ENCODE measurements at places on chromosomes 12 and 14.

GRCh38 chr14:32329146-32329545, at the start of gene AKAP6:
AKAP6 (plus strand) TSS chr14:32329298; CDS start chr14:32433494, 104,196 bp downstream.
- DNase-seq: no peak

DNA sequence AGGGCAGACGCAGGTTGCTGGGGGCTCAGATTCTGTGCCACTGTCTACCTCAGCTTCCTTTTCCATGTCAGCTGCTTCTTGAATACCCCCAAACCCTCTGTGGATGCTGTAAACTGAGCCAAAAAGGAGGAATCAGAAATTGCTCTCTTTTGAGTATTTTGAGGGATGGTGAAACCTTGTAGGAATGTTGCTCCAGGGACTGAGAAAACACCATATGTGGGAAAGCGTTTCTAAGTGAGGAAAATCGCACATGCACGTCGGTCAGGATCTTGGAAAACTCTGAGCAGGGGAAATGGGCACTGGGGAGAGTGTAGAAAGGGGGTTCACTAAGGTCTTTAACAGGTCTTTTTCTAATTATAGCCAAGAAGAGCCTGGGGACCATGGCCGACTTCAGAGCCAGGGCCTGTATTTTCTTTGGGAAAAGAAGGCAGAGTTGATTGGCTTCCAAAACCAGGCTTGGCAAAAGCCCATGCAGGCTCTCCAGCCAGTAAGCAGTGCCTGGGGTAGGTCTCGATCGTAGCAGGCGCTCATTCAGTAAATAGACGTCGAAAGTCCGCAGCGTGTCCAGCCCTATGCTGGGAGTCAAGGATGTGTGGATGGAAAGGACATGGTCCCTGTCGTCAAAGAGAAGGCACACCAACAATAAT, 58.0 kb downstream of the NTF3 start:
- DNase-seq: no peak

- DNase-seq: no peak
Measured at GRCh38 chr14:94041551-94042346, 15.6 kb downstream of the OTUB2 start.

DNA sequence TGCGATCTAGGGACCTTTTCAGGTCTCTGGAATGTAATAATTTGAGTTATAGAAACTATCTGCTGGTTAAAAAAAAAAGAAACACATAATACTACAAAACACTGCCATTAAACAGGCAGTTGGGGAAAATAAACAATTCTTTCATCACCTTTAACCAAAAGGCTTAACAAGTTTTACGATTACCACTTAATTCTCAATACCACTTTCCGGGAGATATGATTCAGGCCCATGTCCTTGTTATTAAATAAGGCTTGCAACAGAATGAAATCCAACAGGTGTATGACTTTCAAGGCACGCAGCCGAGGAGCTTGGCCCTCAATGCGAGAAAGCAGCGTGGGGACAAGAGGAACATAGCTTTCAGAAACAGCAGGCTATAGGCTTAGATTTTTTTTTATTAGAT, 5.6 kb upstream of the GLRX5 start:
- DNase-seq: no peak

DNA sequence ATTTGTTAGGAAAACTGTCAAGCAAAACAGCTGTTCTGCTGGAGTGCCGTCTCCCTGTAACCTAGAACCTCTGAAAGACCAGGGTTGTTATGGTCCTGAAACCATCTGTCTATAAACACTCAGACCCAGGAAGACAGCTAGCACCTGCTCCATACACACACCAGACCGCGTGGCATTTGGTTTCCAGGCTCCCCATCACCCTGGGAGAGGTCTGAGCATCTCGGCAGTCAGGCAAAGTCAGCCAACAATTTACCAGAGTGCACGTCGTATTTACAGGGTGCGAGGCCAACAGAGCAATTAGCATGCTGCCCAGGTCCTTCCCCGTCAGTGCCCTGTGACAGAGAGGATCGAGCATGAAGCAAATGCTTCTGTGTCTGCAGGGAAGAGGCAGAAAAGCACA, 272.5 kb downstream of the SLC15A4 start:
- no peak for DNase-seq

DNA sequence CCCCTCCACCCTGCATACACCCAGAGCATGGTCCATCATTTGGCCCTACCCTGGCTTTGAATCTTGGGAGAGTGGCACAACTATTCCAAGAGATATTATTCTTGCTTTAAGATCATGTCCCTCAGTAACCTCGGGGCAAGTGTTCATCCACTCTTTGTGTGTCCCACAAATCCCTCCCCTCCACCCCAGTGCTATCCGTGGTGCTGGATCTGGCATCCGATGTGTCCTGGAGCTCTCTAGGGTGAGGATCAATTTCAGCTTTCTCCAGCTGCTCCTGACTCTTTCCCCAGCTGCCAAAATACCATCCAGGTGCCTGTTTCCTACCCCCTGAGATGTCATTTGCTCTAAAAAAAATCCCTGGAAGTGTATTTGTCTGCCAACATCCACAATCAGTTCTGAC, 64.8 kb upstream of the CMKLR1 start:
- no peak for DNase-seq

DNA sequence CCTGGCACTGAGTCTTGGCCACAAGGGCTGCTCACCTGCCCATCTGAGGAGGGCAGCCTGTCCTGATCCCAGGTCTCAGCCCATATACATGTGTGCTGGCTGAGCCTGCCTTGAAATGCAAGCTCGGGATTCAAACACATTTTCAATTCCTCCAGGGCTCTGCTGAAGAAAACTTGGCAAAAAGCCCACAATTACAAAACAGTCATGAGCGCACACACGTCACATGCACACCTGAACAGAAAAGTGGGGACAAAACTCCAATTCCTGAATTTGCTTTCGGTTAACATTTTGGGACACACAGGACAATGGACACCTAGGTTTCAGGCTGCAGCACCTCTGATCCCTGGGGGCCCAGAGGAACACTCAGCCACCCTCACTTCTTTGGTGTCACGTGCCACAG, 113.9 kb downstream of the RBM19 start:
- no peak for DNase-seq

GRCh38 chr14:100612986-100613385, 25.8 kb upstream of the BEGAIN start:
- DNase-seq: no peak

DNA sequence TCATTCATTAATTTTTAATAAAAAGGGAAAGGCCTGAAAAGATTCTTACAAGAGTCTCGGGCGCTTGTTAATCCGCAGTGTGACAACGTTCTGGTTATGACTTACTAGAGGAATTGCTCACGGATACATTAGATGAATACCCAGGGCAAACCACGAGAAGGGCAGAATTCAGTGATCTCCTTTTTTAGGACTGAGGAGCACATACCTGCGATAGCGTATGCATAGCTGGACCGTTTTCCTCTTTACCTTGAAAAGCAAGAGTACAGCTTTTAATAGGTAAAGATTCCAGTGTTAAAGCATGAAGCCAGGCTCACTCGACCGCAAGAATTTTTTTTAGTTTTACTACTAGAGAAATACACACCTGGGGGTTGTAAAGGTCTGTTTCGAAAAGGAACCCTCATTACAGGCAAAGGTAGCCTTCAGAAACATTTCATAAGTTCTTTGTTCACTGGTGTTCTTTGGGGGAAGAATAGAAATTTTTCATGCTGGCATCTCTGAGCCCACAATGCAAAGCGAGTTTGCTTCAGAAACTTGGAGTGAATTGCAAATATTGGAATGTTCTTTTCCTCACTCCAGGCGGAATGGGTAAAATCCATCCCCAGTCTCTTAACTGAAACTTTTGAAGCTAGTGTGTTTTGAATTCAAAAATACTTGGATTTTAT, 953 bp downstream of the MAPK1IP1L start:
- peak; percentile 50 for DNase-seq

- peak; percentile 57 for DNase-seq
Measured at GRCh38 chr12:112988224-112988623, 9.9 kb downstream of the OAS2 start.

- peak; percentile 41 for DNase-seq
Measured at GRCh38 chr12:14768823-14769405, 34.4 kb downstream of the WBP11 start.

DNA sequence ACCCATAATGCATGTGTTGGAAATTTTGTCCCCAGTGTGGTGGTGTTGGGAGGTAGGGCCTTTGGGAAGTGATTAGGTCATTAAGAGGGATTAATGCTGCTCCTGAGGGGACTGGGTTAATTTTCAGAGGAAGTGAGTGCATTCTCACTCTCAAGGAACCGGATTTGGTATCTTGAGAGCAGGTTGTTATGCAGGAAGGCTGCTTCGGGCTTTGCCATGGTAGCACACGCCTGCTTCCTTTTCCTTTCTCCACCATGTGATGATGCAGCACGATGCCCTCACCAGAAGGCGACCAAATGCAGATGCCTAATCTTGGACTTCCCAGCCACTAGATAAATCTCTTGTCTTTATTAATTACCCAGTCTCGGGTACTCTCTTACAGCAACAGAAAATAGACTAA, 257.1 kb downstream of the SSPN start:
- no peak for DNase-seq

- peak; percentile 49 for DNase-seq
Measured at GRCh38 chr14:23028799-23029198, 5.9 kb downstream of the PSMB5 start.

DNA sequence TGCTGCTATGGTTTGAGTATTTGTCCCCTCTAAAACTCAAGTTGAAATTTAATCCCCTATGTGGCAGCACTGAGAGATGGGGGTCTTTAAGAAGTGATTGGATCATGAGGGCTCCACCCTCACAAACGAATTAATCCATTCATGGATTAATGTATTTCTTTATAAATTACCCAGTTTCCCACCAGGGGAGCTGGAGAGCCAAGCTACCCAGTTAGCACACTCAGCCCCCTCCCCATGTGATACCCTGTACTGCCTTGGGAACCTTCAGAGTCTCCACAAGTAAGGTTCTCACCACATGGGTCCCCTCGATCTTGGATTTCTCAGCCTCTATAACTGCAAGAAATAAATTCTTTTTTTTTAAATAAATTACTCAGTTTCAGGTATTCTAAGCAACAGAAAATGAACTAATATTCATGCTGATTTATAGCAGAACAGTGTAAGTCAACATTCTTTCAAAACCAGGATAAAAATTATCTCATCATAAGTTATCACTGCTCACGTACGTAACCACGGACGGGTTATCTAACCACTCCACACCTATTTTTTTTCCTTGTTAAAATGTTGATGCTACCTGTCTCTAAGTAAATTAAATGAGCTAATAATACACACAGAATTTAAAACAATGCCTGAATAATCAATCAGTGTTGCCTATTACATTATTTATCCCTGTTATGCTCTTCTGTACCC, 3.6 kb downstream of the NAP1L1 start:
- peak; percentile 26 for DNase-seq

DNA sequence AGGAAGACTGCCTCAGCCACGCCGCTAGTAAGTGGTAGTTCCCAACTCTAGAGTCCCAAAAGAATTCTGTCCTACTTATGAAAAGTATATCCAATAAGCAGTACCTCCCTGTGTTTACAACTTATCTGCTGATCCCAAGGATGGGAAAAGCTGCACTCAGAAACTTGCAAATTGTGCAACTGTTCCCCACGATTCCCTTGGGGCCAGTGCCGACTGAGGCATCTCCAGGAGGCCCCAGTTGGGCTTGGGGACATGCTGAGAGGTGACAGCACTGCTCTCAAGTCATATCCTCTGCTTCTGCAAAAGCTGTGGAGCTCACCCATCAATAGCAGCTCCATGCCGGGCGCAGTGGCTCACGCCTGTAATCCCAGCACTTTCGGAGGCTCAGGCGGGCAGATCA, 23.7 kb downstream of the SPRING1 start:
- no peak for DNase-seq

- DNase-seq: no peak
Measured at GRCh38 chr14:88804035-88804434, 11.3 kb upstream of the EML5 start.
